Vagina (tissue), 2 donors: ENCODE measurements at places on chromosomes 11 and 22.

DNA sequence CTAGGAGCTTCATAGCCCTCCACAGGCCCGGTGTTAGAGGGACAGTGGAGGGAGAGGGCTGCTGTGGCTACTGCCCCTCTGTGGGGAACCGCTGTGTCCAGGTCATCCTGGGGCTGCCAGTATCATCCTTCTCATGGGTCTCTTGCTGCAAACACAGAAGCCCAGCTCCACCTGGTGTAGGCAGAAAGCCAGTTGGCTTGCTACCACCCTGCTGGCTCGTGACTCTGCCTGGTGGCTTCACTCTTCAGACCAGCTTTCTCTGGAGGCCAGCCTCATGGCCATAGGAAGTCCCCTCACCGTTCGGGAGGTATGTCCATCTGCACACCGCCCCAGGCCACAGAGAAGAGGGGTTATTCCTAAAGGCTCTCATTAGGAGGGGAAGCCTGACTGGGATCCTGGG lies 19.4 kb upstream of the SUSD2 start:
- DNase-seq, result no peak
- H3K4me3 ChIP-seq, result no peak overlapping the region
- H3K4me1 ChIP-seq, result peaks cover 28% of the 10 kb centered on the region

DNA sequence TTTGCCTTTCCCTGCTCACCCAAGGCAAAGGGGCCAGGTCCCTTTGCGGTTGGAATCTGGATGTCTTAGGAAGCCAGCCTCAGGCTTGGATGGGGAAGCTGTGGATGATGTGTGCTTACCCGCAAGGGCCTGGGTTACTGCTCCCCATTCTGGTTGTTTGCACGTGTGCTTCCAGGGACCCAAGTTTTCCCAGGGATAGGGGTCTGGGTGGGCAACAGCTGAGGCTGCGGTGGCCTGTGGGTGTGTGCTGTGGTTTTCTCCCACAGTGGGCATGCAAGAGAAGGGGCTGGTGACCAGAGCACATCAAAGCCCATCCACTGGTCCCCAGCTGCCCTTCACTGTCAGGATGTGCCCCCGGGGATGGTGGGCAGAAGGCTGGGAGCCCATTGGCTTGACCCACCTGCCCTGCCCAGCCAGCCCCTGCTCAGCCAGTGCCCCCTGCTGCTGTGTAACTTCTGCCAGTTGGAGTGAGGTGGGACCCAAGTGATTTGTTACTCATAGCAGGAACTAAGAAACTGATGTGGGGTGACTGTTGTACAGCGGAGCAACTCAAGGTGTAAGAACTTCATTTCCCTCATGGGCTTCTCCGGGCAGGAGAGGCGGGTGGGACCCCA lies 3.3 kb downstream of the CAPN5 start:
- peaks cover 55% of the 10 kb centered on the region for H3K4me1 ChIP-seq
- H3K36me3 ChIP-seq, result no peaks in the 10 kb centered on the region
- H3K27me3 ChIP-seq, result no peaks in the 10 kb centered on the region
- H3K27ac ChIP-seq, result no peak overlapping the region
- no peak overlapping the region for H3K4me3 ChIP-seq

DNA sequence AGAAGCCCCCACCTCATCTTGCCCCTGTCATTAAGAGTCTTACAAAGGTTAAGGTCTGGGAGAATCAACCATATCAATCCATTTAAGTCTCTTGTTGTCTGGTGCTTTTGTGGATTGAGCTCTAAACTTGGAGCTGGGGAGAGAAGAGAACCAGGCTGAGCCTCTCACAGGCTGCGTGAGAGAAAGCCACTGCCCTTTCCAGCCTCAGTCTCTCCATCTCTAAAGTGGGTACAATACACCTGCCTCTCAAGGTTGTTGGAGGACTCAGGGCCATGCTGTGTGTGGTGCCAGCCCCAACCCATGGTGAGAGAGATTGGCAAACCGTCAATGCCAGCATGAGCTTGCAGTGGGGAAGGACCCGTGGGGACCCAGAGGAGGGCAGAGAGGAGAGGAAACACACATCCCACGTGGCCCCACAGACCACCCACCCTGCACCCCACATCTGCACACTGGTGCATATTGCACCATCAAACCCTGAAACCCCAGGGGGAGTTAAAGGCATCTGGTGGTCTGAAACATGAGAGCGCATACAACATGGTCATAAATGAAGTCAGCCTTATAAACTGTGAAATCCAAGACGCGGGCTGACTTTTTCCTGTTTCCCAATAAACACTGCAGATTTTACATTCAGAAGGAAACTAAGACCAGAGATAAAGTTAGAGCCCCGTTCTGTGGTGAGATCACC lies 27.5 kb upstream of the FBLN1 start:
- peaks cover 69% of the 10 kb centered on the region for H3K4me1 ChIP-seq
- no peaks in the 10 kb centered on the region for H3K27me3 ChIP-seq
- no peaks in the 10 kb centered on the region for H3K36me3 ChIP-seq
- no peak for DNase-seq

GRCh38 chr11:81036168-81036870 lies 1595.5 kb upstream of the TENM4 start:
- no peaks in the 10 kb centered on the region for H3K4me1 ChIP-seq
- H3K36me3 ChIP-seq, result no peaks in the 10 kb centered on the region
- H3K4me3 ChIP-seq, result no peak overlapping the region
- H3K27ac ChIP-seq, result no peak overlapping the region
- H3K27me3 ChIP-seq, result no peaks in the 10 kb centered on the region

DNA sequence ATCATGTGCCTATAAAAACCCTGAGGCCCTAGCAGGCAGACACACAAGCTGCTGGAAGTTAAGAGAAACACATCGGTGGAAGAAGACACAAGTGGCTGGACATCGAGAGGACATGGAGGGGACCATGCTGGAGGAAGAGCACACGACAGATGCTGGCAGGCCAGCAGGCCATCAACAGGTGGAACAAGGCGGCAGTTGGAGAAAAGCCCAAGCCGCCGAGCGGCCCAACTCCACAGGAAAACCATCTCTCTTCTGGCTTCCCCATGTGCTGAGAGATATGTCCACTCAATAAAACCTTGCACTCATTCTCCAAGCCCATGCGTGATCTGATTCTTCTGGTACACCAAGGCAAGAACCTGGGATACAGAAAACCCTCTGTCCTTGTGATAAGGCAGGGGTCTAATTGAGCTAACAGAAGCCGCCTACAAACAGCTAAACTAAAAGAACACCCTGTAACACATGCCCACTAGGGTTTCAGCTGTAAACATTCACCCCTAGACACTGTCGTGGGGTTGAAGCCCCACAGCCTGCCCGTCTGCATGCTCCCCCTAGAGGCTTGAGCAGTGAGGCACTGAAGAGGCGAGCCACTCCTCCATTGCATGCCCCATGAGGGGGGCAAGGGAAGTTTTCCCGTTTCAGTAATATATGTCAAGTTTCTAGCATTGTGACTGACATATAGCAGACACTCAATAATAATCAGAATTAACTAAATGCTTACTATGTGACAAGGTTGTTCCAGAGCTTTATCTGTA lies 39.0 kb upstream of the MMP20 start:
- H3K36me3 ChIP-seq, result no peaks in the 10 kb centered on the region
- H3K4me1 ChIP-seq, result no peaks in the 10 kb centered on the region
- H3K27ac ChIP-seq, result no peak overlapping the region
- H3K4me3 ChIP-seq, result no peak overlapping the region
- no peak for DNase-seq

DNA sequence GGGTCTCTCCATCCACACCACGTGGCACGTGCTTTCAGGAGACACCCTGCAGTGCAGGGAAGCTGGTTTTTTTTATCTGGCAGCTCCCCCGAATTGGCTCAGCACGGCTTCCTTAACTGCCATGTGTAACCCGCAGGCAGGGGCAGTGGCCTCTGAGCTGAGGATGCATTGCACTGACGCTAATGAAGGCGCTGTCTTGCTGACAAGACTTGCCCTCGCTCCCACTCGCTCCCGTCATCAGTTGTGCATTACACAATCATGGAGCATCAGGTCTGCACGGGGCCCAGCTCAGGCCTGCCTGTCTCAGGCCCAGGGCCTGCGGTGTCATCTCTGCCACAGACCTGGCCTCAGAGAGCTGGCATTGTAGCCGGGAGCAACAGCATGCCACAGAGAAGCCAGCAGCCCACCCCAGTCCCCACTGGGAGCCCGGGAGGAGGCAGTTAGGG lies 95.9 kb downstream of the ARHGAP8 start:
- H3K36me3 ChIP-seq, result no peaks in the 10 kb centered on the region
- H3K27ac ChIP-seq, result no peak overlapping the region
- no peak overlapping the region for H3K4me3 ChIP-seq
- no peaks in the 10 kb centered on the region for H3K27me3 ChIP-seq

DNA sequence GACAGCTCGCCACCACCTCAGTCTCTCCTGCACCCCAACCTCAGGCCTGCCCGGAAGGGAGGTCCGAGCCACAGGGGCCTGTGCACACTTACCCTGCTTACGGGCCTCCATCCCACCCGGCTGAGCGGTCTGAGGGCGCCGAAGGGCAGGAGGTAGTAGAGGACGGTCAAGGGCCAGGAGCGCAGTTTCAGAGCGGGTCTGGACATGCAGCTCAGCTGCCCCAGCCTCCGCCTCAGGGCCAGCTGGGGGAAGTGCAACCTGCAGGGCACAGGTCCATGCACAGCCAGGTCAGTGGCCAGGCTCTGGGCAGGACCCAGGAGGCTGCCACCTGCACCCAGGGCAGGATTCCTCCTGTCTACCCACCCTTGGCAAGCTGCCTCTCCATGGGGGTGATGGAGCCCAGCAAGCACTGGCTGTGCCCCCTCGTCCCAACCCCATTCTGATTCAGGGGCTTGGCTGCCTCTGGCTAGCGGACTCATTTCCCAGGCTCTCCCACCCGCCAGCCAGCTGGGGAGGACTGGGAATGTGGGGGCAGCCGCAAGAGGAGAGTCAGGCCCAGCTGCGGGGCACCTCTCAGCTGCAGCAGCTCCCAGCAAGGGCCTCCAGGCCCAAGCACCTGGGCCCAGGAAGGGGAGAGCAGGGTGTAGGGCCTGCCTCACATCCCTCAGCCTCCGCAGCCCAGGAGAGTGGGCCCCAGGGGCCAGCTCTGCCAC lies 38.3 kb downstream of the PISD start:
- H3K4me1 ChIP-seq, result peaks cover 42% of the 10 kb centered on the region
- no peak overlapping the region for H3K4me3 ChIP-seq
- no peak overlapping the region for H3K27ac ChIP-seq
- no peak for DNase-seq
- H3K27me3 ChIP-seq, result no peaks in the 10 kb centered on the region
- peaks cover 31% of the 10 kb centered on the region for H3K36me3 ChIP-seq

GRCh38 chr11:84854498-84854880 lies 772.7 kb downstream of the DLG2 start:
- H3K4me3 ChIP-seq, result no peak overlapping the region
- H3K36me3 ChIP-seq, result no peaks in the 10 kb centered on the region
- H3K4me1 ChIP-seq, result no peaks in the 10 kb centered on the region
- DNase-seq, result no peak

DNA sequence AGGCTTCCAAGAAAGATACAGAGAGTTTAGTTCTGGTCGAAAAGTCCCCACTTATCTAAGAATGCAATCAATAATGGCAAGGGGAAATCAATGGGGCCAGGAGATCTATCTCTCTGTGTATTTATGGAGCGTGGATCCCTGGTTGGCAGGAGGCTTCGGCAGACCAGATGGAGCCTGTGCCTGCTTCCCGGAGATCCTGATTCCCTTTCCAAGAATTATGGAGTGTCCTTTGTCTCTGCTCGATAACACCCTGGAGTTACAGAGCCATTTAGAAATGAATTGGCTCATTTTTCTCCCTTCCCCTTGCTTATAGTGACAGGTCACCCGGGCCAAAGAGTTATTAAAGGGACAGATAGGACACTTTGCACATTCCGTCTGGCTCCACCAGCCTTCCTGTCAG lies 92.4 kb downstream of the ISX start:
- H3K36me3 ChIP-seq, result no peaks in the 10 kb centered on the region
- DNase-seq, result no peak
- H3K4me3 ChIP-seq, result no peak overlapping the region
- H3K4me1 ChIP-seq, result no peaks in the 10 kb centered on the region
- no peaks in the 10 kb centered on the region for H3K27me3 ChIP-seq
- H3K27ac ChIP-seq, result no peak overlapping the region

DNA sequence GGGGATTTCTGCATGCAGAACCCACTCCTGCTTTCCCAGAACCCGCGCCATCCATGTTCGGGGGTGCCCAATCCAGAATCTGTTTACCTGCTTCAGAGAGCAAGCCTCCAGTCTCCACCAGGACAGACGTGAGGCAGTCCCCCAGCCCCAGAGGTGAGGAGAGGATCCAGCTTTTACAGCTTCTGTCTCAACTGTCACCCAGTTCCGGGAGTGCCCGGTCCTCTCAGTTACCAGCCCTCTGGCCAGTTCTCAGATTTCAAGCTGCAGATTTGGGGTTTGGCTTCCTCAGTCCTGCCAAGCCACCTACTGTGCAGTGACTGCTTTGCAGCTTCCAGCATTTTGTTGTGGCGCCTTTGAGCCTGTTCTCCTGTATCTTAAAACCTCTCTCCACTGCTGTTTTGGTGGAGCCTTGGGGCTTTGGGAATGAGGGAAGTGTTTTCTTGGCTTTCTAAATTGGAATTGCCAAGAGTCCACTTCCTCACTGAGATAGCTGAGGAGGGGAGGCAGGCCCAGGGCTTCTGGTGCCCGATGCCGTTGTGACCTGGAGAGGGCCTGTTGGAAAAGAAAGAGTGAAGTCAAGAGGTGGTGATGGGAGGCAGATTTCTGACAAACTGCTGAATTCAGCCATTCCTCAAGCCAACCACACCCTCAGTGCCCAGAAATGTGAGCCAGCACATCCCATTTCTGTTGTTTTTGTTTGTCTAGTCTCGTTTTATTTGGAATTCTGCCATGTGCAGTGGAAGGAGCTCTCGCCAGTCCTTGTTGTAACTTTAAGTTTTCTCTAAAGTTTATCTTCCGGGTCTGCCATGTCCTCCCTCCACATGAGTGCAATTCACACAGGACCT lies 513.4 kb downstream of the TBC1D22A start:
- no peak overlapping the region for H3K4me3 ChIP-seq
- no peaks in the 10 kb centered on the region for H3K4me1 ChIP-seq

GRCh38 chr11:124807201-124807600 lies 7.0 kb upstream of the MSANTD2 start:
- no peaks in the 10 kb centered on the region for H3K27me3 ChIP-seq
- no peaks in the 10 kb centered on the region for H3K36me3 ChIP-seq
- H3K4me1 ChIP-seq, result no peaks in the 10 kb centered on the region
- no peak for DNase-seq
- no peak overlapping the region for H3K27ac ChIP-seq
- H3K4me3 ChIP-seq, result no peak overlapping the region

GRCh38 chr11:88275636-88276035 lies 61.9 kb downstream of the CTSC start:
- no peak for DNase-seq
- no peaks in the 10 kb centered on the region for H3K27me3 ChIP-seq
- H3K36me3 ChIP-seq, result no peaks in the 10 kb centered on the region

DNA sequence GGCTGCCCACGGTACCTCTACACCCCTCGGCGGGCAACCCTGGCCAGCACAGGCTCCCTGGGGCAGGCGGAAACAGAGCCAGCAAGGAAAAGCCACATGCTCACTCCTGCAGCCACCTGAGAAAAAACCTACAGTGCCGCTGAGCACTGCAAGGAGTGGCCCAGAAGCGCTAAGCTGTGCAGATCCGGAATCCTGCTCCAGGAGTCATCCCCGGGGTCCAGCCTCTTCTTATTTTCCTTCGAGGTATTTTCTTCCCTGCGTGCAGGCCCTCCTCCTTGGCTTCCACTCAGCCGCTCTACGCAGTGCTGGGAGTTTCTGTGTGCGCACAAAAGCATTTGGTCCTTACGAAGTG lies 81.0 kb downstream of the TRMU start:
- H3K36me3 ChIP-seq, result no peaks in the 10 kb centered on the region
- no peaks in the 10 kb centered on the region for H3K4me1 ChIP-seq
- H3K27ac ChIP-seq, result no peak overlapping the region
- DNase-seq, result no peak
